ENCODE measurements at places on chromosomes 3 and 15. TPM values are rescaled to one million over a fixed set of nuclear protein-coding genes. Genes with fewer than 3 reads are reported as not detected.

The LRRIQ4 gene
- total RNA-seq: not detected

The A4GNT gene
- not detected for total RNA-seq

The CTXN2 gene
- total RNA-seq: 0.02 TPM

The CLDN18 gene
- not detected for total RNA-seq

The FAM81A gene
- total RNA-seq: 17.3 TPM

The ZXDC gene
- 8.3 TPM for total RNA-seq

The SPINT1 gene
- total RNA-seq: 0.85 TPM

The SPTBN5 gene
- 0.25 TPM for total RNA-seq

The WNT5A gene
- 0.64 TPM for total RNA-seq

The SLC30A4 gene
- 1.7 TPM for total RNA-seq

The MNS1 gene
- total RNA-seq: 2.7 TPM

The AMOTL2 gene
- total RNA-seq: 45.0 TPM

The PSTPIP1 gene
- total RNA-seq: not detected

The HDC gene
- total RNA-seq: not detected

The P2RY1 gene
- 0.46 TPM for total RNA-seq

The PPP2R3A gene
- total RNA-seq: 3.2 TPM

The CFAP100 gene
- not detected for total RNA-seq

The TLR9 gene
- total RNA-seq: not detected

The CATSPER2 gene
- 0.36 TPM for total RNA-seq

The BNC1 gene
- 0.49 TPM for total RNA-seq

The QTRT2 gene
- total RNA-seq: 27.5 TPM

The ALAS1 gene
- total RNA-seq: 52.5 TPM

The CCR9 gene
- not detected for total RNA-seq

The PIF1 gene
- total RNA-seq: 21.1 TPM

The CLRN1 gene
- not detected for total RNA-seq

The TAGLN3 gene
- not detected for total RNA-seq

The PPM1M gene
- total RNA-seq: 3.9 TPM

The IGF2BP2 gene
- total RNA-seq: 8.0 TPM

The PCLAF gene
- 163 TPM for total RNA-seq

The CAMKV gene
- 0.85 TPM for total RNA-seq

The GRK7 gene
- not detected for total RNA-seq

The GATA2 gene
- 5.5 TPM for total RNA-seq

The SLC26A6 gene
- 19.4 TPM for total RNA-seq

The CEMIP gene
- 2.1 TPM for total RNA-seq

The RARRES1 gene
- 11.0 TPM for total RNA-seq

The CASR gene
- total RNA-seq: not detected

The GHSR gene
- not detected for total RNA-seq

The CP gene
- total RNA-seq: 6.5 TPM

The DNASE1L3 gene
- total RNA-seq: 0.11 TPM

The HOMER2 gene
- total RNA-seq: 15.1 TPM

The GOLGA8K gene
- total RNA-seq: 0.38 TPM

The CHRFAM7A gene
- total RNA-seq: 4.9 TPM

The RPL4 gene
- total RNA-seq: 5,336 TPM

The PRSS50 gene
- total RNA-seq: not detected

The ARHGAP31 gene
- total RNA-seq: 2.0 TPM

The SLC9C1 gene
- total RNA-seq: not detected

The POMGNT2 gene
- 7.7 TPM for total RNA-seq

The DUOX1 gene
- not detected for total RNA-seq

The CISH gene
- 0.48 TPM for total RNA-seq

The HIGD2B gene
- total RNA-seq: not detected

The CIB1 gene
- 228 TPM for total RNA-seq

The AGTR1 gene
- 0.48 TPM for total RNA-seq

All from A549 treated with DMSO at 1 μM for 4 hours (cell line).